Substantia nigra (tissue), 51 donors: ENCODE measurements at places on chromosomes 1 and 21.

DNA sequence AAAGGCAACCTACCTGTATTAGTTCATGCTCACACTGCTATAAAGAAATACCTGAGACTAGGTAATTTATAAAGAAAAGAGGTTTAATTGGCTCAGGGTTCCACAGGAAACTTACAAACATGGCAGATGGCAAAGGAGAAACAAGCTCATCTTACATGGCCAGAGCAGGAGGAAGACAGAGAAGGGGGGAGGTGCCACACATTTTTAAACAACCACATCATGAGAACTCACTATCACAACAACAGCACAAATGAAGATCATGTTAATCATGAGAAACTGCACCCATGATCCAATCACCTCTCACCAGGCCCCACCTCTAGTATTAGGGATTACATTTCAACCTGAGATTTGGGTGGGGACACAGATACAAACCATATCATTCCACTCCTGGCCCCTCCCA, 90.6 kb upstream of the KCTD3 start:
- no peak for DNase-seq

DNA sequence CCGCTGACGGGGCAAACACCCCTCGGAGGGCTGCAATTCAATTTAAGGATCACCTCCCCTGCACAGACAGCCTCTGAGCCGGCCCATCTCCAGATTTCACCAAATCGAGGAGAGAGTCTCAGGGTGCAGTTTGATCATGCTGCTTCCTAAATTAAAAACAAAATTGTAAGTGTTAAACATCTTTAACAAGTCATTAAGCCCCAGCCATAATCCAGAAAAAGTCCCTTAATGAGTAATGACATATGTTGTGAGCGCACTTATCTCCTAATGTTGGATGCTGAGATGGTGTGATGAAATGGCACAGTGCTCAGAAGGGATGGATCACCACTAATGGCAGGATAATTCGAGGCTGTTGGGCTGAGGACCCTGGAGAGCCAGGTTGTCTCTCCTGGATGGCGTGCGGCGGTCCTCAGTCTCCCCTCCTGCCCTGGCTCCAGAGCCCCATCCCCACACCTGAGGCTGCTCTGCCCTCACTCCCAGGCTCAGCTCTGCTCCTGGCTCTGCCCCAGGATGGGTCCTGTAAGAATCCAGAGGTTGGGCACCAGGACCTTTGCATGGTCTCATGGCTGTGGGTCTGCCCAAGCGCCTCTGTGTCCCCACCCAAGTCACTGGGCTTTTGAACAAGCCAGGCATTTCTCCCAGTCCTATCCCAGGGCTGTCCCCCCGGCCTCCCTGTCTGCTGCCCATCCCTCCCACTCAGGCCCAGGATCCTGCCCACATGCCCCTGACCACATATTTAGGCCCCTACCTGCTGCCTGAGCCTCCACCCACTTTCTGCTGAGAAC, 224.4 kb upstream of the POU3F1 start:
- no peak for DNase-seq

- DNase-seq = no peak
Measured at GRCh38 chr1:12127206-12127810, 39.5 kb upstream of the TNFRSF1B start.

DNA sequence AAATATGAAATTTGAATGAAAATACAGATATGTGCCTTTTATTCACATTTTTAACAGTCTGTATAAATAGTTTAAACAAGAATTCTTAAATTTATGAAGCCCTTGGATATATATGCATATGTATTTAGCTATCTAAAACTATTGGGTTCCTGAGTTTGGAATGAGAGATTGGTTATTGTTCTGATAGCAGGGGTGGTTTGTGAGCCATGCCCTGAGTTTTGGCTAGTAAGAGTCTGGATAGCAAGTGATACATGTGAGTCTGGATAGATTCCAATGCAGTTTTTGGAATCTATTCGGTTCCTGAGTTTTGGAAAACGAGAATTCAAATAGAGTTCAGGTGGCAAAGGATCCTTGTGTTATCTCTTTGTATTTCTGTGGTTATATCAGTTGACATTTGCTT, 2.8 kb downstream of the MAN1A2 start:
- DNase-seq = no peak

GRCh38 chr1:92623187-92623778, 136.6 kb upstream of the GFI1 start:
- no peak for DNase-seq
